Neural crest cell (in vitro differentiated cells): ENCODE measurements at places on chromosomes 3 and 15.

- peak; percentile 82 for DNase-seq
These were observed 4.5 kb upstream of the GATA2 start for GRCh38 chr3:128497305-128498126.

DNA sequence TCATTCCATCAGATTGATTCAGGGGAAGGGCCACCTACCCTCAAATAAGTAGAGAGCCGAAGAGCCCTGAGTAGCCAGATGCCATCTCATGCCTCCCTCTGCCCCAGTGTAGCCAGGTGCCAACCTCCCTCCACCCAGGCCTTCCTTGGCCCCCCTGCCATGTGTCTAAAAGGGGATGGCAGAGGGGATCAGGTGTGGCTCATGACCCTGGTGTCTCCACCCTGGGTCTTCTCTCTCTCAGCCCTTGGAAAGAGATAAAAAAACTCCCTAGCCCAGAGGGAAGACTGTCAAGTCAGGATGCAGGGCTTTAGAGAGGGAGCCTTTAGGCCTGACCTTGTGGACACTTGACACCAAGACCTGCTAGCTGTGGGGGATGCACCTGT, 5.2 kb downstream of the GRM2 start:
- DNase-seq, result no peak

GRCh38 chr3:99659032-99659431, 20.6 kb downstream of the COL8A1 start:
- no peak for DNase-seq

GRCh38 chr3:170128259-170128976, 53.1 kb downstream of the PHC3 start:
- DNase-seq, result no peak

- DNase-seq, result no peak
These were observed 18.7 kb downstream of the ARL8B start for GRCh38 chr3:5140839-5141238.

DNA sequence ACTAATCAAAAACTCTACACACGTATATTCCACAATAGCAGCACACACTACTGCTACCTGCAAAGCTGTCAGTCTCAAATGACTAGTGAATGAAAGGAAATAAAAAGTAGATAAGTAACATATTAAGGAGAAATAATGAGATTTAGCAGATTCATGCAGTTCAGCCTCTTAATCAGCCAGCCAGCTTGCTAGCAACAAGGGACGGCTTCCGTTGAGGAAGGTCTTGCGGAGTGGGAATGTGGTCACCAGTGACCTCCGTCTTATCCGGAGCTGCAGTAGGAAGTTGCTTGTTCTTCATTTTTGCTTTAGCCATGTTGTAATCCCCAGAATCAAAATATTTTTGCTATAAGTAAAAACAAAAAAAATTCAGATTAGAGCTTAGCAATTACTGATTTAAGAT, 17.1 kb downstream of the ARPP19 start:
- DNase-seq, result no peak

DNA sequence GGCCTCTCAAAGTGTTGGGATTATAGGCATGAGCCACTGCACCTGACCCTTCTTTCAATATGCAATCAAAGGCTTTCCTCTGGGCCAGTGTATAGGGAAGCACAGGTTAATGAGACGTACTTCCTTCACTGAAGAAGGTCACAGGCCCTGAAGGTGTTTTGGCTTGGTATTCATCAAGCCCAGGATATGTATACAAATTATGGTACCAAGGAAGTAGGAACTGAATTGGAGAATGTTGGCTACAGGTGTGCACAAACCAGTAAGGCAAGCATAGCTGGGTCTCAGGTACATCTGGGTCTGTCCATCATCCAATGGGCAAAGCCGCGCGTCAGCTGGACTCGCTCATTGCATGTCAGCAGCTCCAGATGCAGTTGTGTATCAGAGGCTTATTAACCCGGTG, 237.9 kb downstream of the ADAMTS17 start:
- no peak for DNase-seq

DNA sequence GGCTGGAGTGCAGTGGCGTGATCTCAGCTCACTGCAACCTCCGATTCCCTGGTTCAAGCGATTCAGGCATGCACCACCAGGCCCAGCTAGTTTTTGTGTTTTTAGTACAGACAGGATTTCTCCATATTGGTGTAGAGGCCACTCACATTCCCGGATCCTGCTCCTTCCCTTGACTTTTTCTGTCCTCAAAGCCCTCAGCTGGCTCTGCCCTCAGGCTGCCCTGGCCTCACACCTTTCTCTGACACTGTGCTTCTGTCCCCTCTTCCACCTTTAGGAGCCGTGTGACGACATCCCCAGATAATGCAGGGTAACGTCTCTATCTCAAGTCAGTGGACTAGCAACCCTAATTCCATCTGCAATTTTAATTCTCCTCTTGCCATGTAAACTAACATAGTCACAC, 8.6 kb upstream of the CYFIP1 start:
- DNase-seq, result no peak

GRCh38 chr3:147218965-147219364, 187.4 kb downstream of the ZIC4 start:
- DNase-seq, result no peak

GRCh38 chr15:38373016-38373415, 80.9 kb upstream of the FAM98B start:
- DNase-seq, result no peak

GRCh38 chr15:26453914-26454313, 319.0 kb downstream of the GABRB3 start:
- DNase-seq, result no peak

DNA sequence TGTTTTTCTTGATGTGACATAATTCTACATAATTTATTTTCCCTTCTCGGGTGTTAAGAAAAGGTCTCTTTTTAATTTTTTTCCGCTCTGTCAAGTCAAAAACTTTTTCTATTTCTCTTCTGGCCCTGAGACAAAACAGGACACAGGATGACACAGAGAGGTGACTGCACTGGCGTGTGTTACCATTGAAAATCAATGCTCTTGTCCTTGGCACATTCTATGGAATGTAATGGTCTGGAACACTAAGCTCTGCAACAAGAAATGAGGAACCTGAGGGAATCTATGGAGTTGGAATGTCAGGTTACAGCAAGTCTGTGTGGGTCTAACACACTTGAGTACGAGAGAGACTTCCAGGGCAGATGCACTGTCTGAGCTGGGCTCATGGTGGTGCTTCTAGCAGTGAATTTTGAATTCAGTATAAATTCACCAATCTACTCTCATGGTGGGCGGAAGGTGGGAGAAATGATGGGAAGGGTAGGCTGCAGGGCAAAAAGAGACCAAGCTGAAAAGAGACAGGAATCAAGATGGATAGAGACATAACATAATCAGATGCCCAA, 508.3 kb downstream of the TUSC7 start:
- no peak for DNase-seq

- no peak for DNase-seq
These were observed 45.1 kb upstream of the C15orf39 start for GRCh38 chr15:75156326-75157215.

DNA sequence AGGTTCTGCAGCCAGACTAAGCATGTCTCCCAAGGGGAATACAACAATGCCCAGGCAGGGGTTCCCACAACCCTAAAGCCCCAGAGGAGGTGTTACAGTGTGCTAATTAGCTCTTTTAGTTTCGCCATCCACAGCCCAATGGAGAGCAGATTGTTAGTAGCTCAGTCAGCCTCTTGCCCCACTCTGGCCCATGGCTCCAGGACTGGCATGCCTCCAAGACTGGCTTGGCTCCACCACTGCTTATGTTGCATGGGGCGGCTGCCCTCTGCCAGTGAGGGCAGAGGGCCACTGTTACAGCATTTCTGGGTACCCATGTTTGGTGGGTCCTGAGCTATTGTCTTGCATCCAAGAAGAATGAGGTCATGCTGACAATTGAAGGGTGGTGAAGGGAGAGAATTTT, 231.1 kb upstream of the MDFIC2 start:
- no peak for DNase-seq
